IPS DF 6.9 (cell line): ENCODE measurements at places on chromosomes 5 and 9.

- no peak for DNase-seq
Measured at GRCh38 chr9:121237916-121238315, 30.0 kb upstream of the GSN start.

DNA sequence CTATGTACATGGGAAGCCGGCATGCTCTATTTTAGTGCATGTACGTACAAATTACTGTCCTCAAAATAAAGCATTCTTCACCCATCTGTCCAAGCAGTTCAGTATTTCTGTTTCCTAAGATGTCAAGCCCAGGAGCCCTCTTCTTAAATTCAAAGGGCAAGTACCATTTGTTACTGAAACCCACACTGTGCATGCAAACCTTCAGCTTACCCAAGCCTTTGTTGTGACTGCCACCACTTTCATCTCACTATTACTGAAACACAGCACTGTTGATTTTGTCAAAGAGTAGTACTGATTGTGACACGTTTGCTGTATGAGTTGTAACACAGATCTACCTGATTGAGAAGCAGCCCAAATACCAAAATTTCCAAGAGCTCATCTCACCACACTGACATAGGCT lies 390.4 kb upstream of the IZUMO3 start:
- DNase-seq, result no peak

DNA sequence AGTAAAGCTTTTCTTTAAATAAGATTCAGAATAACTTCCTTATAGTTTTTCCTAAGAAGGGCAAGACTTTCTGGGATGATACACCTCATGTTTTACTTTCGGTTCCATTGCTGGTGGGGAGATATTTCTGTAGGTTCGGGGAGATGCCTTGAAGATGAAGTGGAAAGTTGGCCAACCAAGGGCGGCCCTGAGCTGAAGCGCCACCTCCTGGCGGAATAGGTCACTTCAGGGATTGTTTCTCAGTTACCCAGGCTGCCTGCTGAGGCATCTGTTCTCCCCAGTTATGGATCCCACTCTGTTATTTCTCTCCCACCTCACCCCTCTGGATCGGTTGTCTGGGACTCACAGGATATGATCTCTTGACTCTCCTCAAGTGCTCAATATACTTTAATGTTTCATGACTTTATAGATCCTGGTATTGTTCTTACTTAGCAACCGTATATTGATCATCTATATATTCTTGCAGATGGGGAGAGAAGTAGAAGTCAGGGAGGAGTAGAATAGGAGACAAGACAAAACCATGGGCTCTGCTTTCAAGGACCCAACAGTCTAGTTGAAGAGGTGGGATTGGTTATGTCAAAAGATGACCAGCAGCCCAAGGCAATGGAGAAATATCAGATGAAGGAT lies 23.4 kb downstream of the MEGF10 start:
- DNase-seq, result no peak

GRCh38 chr5:33299621-33300208 lies 141.1 kb upstream of the TARS1 start:
- no peak for DNase-seq

DNA sequence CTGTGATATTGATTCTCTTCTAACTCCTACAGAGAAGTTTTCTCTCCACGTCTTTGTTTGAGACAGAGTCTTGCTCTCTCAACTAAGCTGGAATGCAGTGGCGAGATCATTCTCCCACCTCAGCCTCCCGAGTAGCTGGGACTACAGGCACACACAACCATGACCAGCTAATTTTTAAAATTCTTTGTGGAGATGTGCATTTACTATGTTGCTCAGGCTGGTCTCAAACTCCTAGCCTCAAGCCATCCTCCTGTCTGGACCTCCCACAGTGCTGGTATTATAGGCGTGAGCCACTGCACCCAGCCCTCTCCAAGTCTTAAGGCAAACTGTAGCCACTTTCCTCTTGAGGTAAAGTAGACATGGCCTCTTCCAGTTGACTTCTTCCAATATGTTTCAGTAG lies 72.2 kb downstream of the SNX18 start:
- DNase-seq, result no peak

GRCh38 chr5:135625961-135626360 lies 47.2 kb upstream of the CXCL14 start:
- DNase-seq, result no peak

DNA sequence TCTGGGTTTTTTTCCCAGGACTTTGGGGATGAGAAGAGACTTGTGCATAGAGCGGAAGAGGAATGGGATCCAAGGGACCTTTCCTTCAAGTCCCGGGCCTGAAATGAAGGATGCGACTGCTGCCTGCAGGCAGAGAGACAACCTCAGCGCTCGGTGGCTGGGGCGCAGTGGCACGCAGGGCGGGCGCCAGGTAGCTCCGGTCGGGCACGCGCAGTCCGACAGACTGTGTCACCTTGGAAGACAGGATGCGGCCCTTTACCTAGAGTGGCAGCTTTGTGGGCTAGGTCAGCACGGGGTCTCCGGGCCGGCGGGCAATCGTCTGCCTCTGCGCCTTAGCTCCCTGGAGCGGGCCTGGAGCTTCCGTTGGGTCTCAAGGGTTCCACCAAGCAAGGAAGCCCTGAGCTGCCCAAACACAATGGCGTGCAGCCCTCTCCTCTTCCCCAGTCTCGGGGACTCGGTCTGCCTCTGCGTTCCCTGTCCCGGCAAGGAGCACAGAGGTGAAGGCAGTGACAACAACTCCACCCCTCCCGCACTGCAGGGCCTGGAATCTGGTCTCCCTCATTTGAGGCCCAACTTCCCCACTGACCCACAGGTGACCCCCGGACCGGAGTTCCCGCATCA lies 6.0 kb downstream of the BARX1 start:
- no peak for DNase-seq

GRCh38 chr9:105330201-105330600 lies 85.8 kb downstream of the SLC44A1 start:
- no peak for DNase-seq

GRCh38 chr5:77876862-77877502 lies 100.8 kb upstream of the TBCA start:
- no peak for DNase-seq

DNA sequence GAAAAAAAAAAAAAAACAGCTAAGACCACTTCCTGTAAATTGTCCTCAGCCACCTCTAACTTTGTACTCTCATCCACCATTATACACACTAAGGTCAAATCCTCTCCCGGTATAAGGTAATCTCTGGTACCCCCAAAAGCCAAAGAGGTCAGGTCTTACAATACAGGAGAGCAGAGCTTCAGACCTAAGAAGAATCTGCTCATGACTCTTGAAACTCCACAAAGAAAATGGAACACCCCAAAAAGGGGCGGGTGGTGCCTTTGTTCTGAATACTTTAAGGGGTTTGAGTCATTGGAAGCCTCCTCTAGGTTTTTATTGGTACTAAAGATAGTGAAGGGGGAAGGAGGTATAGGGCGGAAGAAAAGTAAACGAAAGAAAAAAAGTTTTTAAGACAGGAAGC lies 69.8 kb downstream of the COL15A1 start:
- no peak for DNase-seq
